ENCODE measurements at places on chromosomes 11 and 22.

DNA sequence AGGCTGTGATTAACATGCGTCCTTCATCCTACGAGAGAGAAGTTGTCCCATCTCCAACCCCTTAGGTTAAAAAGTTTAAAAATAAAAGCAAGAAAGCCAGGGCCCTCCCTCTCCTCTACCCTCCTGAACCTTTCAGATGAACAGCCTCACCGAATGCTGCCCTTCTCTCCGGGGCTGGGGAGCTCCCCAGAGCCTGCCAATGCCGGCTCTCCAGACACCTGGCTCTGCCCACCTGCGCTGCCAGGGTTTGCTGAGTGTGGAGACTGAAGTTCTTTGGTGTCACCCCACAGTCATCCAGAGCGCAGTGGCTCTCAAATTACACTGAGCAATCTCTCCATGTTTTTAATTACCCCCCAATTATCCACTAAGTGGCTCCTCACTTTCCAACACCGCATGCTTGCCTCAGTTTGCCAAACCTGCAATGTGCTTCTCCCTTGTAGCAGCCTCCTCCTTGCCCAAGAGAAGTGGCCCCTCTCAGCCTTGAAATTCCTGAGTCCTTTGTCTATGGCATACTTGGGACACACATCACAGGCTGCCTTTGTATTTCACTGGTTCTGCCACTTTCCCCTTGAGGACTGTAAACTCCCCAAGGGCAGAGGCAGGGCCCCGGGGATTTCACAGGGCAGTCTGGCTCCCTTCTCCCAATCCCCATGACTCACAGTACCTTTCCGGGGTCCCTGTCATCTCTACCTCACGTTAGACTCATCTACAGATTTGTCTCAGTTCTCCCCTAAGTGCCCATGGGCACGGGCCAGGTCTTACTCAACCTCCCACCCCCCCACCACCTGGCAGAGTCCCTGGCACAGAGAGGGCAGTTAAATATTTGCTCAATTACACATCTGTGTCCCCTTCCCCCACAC lies 2.0 kb downstream of the MYH9 start:
- DNase-seq, result peak; percentile 79

- no peak for DNase-seq
Measured at GRCh38 chr11:18472587-18472986, 16.9 kb downstream of the LDHAL6A start.

DNA sequence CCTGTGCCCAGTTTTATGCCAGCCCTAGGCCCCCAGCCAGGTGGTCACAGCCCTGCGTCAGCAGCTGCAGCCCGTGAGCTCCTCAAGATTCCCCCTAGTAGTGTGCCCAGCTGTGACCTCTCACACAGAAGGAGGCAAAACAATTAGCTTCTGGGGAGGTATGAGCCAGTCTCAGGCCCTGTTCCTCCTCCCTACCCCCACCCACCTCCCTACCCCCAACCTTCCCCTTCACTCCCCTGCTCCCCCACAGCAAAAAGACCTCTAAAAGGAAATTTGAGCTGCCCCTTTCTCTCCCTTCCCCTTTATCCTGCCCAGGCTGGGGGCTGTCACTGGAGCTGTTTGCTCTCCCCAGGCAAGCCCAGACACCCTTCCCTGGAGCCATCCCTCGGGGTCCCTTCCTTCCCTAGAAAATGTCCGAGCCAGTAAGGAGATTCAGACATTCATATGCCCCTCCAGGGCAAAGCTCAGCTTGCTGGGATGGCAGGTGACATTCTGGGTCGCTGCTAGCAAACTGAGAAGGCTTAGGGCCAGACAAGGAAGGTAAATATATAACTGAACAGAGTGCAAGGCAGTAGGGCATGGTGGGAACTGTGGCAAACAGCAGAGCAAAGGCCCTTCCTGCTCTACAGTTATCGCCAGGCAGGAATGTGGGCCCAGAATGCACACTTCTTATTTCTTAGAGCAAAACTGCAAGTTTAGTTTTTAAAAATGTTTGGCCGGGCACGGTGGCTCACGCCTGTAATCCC lies 300.2 kb downstream of the MN1 start:
- no peak for DNase-seq

GRCh38 chr11:66178871-66179270 lies 89.6 kb upstream of the RAB1B start:
- DNase-seq, result no peak

DNA sequence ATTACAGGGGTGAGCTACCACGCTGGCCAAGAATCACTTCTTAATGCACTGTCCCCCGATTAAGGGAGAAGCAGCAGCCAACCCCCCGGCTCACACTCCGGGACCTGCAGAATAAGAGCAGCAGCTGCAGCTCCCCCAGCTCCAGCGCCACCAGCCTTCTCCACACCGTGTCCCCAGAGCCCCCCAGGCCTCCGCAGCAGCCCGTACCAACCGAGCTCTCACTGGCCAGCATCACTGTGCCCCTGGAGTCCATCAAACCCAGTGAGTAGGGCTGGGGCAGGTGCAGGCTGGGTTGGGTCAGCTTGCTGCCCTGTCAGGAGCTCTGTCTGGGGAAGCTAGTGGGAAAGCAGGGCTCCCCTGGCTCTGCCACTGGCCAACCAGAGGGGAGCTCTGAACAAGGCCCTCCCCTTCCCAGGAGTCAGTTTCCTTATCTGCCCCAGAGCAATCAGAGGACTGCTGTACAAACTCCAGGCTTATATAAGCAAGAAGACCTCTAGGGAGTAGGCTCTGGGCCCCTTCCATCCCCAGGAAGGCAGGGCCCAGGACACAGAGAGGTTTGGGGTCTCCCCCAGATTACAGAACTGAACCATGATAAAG lies 8.5 kb upstream of the SH3BP1 start:
- DNase-seq, result no peak

- DNase-seq, result no peak
Measured at GRCh38 chr22:48886604-48887393, 940.9 kb downstream of the BRD1 start.

DNA sequence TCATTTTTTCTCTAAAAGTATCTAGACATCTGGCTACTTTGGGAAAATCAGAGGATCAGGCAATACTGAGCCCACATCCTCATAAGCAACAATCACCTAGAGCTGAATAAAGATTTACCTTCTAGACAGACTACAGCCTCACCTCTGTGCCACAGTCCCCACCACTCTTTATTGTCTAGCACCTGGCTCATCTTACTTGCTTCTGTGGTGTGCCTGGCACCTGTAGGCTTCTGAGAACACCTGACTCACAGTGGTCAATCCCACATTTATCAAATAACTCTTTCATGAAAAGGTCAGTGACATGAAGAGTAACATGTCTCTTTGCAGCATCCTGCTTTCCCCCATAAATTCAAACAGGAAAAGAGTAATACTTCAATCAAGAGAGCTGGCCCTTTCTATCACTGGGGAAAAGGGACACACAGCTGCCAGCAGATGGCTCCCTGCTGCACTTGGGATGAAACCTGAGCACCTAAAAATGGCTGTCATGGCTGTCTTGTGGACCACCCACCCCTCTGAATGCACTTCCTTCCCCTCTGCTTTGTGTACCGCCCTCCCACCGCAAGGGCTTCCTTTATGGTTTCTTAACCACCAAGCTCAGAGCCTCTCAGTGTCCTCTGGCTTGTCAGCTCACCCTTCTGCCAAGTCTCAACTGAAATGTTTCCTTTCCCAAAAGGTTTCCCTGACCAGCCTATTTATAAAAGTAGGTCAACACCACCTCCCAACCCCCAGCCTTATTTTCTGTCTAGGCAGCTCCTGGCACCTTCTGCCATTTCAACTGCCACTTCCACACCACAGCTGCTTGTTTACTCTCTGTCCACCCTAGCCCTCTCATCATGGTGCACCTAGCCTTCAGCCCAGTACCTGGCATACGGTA lies 9.3 kb downstream of the TFIP11 start:
- peak; percentile 20 for DNase-seq

Data from NCI-H1436 (cell line).